Sigmoid colon (tissue), 7 donors: ENCODE measurements at places on chromosomes 5 and 9. TPM values are rescaled to one million over a fixed set of nuclear protein-coding genes. Genes with fewer than 3 reads are reported as not detected.

DNA sequence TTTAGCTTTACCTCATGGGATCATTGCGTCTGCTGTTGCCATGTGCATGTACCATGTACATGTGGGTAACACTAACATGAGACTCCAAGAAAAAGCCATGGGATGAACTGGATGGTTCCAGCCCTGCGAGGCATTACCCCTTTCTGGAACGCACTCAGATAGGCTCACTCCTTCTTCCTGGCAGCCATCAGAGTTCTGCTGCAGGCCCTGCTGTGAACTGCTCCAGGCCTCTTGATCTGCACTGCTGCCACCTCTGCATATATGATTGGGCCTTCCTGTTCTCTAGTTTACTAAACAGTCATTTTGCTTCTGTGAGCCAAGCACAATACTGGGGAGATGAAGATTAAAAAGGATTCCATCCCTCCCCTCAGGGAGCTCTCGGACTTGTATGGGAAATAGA lies 220.5 kb downstream of the CD180 start:
- no peak for DNase-seq

- DNase-seq = no peak
These were observed 556.6 kb upstream of the TUSC1 start for GRCh38 chr9:26234865-26235264.

GRCh38 chr5:116396476-116397099 lies 178.0 kb downstream of the SEMA6A start:
- no peak for DNase-seq

GRCh38 chr9:71544464-71544863 lies 223.8 kb downstream of the CEMIP2 start:
- DNase-seq = no peak

DNA sequence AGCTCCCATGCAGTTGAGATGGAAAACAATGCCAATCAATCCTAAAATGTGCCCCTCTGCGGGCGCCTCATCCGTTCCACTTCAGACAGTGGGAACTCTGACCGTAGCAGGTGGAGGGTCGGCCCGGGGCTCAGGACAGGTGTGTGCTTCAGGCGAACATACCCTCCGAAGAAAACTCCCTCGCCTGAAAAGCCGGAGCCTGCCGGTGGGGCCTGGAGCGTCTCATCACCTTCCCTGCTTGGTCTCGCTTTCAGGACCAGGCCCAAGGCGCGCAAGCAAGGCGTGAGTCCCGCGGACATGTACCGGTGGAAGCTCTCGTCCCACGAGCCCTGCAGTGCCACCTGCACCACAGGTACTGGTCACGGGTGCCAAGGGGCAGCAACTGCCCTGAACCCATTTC lies 26.4 kb downstream of the ADAMTSL2 start:
- no peak for DNase-seq

PALM2AKAP2 gene
- 1.7 TPM for total RNA-seq

STPG3 gene
- total RNA-seq = not detected

ZNF483 gene
- total RNA-seq = 19.7 TPM

SHLD3 gene
- 3.6 TPM for total RNA-seq

ARHGEF28 gene
- total RNA-seq = 4.9 TPM

SOX30 gene
- total RNA-seq = not detected

LVRN gene
- total RNA-seq = 3.9 TPM

HAPLN1 gene
- total RNA-seq = not detected
